ENCODE measurements at places on chromosomes 5 and 9.
A peak's percentile ranks its signal among the peaks of the same experiment; 100 is the strongest.

- no peak for DNase-seq
Measured at GRCh38 chr5:68685863-68686262, 408.0 kb upstream of the SLC30A5 start.

DNA sequence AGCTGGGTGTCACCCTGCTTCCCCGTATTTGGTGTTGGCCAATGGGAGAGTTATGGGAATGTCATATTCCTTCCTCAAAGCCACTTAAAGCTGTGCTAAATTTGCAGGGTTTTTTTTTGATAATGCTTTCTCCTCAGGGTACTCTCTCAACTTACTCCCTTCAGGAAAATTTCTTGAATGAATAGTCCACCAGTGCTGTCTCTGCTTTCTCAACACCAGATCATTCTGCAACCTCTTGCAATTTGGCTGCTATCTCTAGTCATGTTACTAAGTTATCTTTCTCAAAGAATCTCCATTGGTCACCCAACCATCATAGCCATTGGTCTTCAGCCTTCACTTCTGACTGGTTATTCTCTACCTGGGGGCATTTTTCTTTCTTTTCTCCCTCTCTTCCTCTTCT, 13.4 kb upstream of the TNFAIP8 start:
- no peak for DNase-seq

GRCh38 chr9:136122425-136123383, 4.0 kb upstream of the TMEM250 start:
- DNase-seq, result peak; percentile 87

- no peak for DNase-seq
Measured at GRCh38 chr9:16039218-16039987, 486.6 kb downstream of the CCDC171 start.

- no peak for DNase-seq
Measured at GRCh38 chr9:117245175-117245829, 169.6 kb downstream of the ASTN2 start.

DNA sequence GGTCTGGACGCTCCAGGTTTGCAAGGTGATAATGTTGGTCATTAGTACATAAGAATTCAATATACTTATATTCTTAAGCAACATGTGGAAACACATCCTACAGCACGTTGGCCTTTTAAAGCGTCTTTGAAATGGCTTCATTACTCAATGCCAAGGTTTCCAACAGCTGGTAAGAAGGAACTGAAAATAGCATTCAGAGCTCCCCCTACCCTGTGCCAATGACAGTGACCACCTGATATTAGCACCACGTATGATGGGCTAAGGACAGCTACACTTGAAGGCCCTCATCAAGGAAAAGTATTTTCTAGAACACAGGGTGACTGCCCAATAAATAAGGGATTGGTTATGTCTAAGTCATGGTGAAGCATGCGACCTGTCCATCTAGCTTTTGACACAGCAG, 9.9 kb downstream of the ZNF622 start:
- DNase-seq, result no peak

- DNase-seq, result no peak
Measured at GRCh38 chr9:85524531-85524930, 217.2 kb downstream of the AGTPBP1 start.

DNA sequence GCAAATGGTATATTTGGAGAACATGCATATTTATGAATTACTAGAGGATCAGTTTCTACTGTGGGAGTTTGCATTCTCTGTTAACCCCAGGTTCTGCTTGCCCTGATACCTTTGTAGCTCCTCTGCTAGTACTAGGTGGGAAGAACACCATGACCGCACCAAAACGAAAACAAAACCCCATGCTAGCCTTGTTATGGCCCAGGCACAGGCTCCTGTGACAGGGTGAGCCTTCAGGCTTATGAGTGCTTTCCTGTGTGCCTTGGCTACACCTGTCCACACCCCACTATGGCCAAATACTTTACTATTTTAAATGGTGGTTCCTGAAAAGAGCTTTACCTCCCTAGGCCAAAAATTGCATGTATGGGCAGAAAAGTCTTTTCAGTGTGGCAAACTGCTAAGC, 94.8 kb downstream of the PPIC start:
- no peak for DNase-seq

DNA sequence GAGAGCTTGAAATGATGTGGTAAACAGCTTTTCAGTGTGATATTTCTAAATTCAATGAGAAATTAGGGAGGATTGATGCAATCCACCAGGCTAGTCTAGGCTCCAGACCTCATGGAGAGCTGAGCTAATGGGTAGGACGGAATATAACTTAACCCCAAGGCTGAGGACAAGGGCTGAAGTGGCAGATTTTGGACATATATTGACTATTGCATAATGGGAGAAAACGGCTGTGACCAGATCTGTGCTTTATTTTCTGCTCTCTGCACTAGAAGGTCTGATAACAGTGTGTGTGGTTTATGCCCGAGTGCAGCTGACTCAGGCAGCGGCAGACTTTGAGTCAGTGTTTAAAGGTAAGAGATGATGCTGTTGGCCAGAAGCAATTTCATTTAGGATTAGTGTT, 70.6 kb downstream of the ACTBL2 start:
- DNase-seq, result peak; percentile 21

DNA sequence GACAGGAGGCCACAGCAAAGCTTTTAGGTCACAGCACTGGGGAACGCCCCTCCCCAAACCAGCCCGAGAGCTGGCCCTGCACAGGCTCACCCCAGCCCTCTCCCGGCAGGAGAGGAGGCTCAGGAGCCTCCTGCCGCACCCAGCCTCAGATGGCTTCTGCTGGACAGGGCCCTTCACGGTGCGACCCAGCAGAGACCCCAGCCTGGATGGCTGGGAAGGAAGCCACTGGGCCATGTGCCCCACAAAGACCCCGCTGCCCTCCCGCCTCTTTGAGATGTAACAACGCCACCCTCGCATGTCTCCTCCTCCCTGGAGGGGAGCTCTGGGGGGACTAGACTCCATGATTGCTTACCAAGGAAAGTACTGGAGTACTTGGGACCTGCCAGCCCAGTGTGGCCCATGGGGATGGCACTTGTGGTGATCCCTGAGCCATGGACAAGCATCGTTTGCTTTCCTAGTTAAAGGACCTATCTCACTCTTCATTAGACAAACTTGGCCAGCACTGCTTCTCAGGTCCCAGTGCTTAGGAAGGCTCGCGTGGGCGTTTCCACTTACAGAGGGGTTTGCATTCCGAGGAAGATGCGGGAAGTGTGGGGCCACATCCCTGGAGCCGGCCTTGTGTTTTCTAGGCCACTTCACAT, 9.0 kb downstream of the MYMK start:
- no peak for DNase-seq

DNA sequence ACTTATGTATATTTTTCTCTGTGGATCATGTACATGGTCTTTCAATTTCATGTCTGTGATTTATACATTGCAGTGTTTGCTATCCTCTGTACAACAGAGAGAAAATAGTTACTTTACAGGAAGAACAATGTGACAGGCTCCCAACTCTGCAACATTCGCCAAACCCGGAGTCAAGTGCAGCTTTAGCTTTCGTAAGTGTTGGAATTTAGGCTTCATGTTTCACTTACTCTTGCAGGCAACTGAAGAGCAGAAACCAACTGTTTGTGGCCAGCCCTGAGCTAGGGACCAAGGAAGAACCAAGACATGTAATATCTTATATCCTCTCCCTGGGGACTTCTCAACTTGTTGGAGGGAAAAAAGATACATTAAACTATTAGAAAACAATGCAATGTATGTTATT, 147.9 kb downstream of the C5orf15 start:
- no peak for DNase-seq

- DNase-seq, result peak; percentile 56
Measured at GRCh38 chr5:2149195-2149539, 266.4 kb upstream of the IRX4 start.

DNA sequence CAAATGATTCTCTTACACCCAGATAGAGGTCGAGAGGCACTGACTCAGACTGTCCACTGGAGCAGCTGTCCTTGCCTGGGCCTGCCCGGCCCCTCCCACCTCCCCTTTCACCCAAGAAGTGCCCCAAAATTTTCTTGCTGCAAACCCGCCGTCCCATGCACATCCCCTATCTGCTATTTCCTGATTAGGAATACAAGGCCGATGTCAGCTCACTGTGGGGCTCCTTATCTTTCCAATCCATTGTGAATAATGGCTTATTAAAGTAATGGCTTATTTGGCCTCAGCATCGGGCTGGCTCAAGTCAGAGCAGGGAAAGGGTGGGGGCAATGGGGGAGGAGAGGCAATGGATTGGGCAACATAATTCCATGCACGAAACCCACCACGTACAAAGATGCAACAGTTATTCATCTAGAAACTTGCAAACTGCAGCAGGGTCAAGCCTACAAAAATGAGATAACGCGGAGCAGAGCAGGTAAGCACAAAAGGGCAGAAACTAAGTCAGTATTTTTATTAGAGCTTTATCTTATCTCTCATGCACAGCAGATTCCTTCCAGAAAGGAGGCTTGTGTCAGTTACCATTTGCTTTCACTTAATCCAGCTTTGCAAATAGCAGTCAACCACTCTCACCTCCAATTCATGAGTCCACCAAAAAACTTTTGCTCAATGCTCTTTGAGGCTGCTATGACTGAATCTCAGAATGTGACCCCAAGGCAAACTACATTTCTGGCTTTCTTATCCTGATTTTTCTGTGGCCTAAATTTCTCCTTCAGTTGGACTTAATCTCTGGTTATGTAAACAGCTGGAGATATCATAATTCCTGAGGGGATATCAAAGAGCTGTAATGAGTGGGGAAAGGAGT, 138.2 kb upstream of the OSMR start:
- DNase-seq, result no peak

DNA sequence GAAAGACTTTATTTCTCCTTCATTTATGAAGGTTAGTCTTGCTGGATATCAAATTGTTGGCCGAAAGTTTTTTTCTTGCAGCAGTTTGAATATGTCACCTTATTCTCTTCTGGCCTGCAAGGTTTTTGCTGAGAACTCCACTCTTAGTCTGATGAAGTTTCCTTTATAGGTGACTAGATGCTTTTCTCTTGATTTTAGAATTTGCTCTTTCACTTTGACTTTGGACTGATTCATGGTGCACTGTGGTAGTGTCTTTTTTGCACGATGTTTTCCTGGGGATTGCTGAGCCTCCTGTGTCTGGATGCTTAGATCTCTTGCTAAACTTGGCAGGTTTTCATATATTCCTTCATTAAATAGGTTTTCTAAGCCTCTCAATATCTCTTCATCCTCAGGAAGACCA, 12.4 kb downstream of the AHRR start:
- no peak for DNase-seq

DNA sequence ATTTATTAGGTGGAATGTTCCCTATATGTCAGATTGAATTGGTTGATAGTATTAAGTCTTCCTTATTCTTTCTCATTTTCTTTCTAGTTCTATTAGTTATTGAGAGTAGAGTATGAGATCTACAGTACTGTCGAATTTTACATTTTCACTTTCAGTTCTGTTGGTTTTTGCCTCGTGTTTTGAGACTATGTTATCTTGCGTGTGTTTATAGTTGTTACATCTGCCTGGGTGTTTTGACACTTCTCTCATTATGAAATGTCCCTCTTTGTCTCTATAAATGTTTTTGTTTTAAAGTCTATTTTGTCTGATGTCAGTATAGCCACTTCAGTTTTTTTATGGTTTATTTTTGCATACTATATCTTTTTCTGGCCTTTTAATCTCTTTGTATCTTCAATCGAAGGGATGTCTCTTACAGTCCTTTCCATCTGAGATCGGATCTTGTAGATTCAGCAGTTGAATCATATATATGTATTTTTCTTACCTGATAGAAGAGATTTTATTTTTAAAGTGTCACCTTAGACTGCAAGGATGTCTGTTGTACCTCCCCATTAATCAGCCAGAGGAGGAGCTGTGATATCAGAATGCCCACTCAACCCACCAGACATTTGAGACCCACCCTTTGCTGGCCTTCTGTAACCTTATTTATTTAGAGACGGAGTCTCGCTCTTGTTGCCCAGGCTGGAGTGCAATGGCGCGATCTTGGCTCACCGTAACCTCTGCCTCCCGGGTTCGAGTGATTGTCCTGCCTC, 20.7 kb downstream of the EHMT1 start:
- DNase-seq, result no peak

- no peak for DNase-seq
Measured at GRCh38 chr9:3827175-3827574, 301.4 kb upstream of the RFX3 start.

- DNase-seq, result no peak
Measured at GRCh38 chr5:144017119-144017518, 153.3 kb downstream of the YIPF5 start.

GRCh38 chr9:122402874-122403273, 32.0 kb downstream of the PTGS1 start:
- no peak for DNase-seq

DNA sequence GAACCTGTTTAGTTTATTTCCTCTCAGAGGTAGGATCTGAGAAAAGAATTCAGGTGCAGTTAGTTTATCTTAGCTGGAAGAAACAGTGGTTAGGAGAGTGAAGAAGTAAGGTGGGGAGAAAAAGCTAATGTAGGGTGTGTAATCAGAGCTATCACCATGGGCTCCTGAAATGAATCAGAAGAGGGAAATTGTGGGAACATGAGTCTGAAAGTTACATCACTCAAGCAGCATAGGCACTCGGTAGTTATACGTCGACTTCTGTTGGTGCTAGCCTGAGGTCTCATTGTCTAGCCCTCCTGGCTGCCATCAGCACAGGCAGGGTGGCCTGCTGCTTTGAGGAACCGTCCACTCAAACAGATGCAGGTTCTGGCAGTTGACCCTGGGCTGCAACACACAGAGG, 56.7 kb upstream of the NPR3 start:
- no peak for DNase-seq

DNA sequence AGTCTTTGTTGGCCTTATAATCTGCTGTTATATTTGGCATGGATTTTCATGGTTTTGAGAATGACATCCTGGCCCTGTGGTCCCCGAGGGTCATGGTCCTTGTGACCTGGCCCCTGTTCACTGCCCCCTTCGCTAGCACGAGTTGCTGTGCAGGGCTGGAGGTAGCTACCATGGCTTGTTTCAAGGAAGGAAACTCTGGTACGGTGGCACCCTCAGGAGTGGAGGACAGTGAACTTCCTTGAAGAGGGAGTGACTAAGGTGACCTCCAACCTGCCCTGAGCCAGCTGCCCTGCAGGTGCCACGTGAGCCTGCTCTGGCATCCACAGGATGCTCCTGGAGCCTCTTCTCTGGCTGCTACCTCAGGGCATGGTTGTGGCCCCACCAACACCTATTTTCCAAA, 62.1 kb downstream of the MTAP start:
- no peak for DNase-seq

- peak; percentile 66 for DNase-seq
Measured at GRCh38 chr9:2241461-2241835, 226.3 kb downstream of the SMARCA2 start.
